Vein endothelial cell (primary cell): ENCODE measurements at places on chromosomes 5 and 9. TPM values are rescaled to one million over a fixed set of nuclear protein-coding genes. Genes with fewer than 3 reads are reported as not detected.

Gene ST8SIA4
- 7.2 and 9.6 TPM in 2 replicates for total RNA-seq

Gene MEGF9
- 9.1 and 12.2 TPM in 2 replicates for total RNA-seq

Gene HCN1
- total RNA-seq = not detected in 2 replicates

Gene ARL14EPL
- 0.33 and 0.67 TPM in 2 replicates for total RNA-seq

Gene DCTN4
- 43.1 and 43.4 TPM in 2 replicates for total RNA-seq

Gene SELENOP
- 4.9 and 7.4 TPM in 2 replicates for total RNA-seq

Gene SPATA31A5
- not detected in 2 replicates for total RNA-seq
